HAP-1 (cell line): ENCODE measurements at places on chromosomes 7 and 10.

GRCh38 chr10:128526791-128527375, 400.7 kb upstream of the MKI67 start:
- DNase-seq, result no peak

GRCh38 chr7:151699928-151700319, 177.0 kb downstream of the PRKAG2 start:
- DNase-seq, result no peak

DNA sequence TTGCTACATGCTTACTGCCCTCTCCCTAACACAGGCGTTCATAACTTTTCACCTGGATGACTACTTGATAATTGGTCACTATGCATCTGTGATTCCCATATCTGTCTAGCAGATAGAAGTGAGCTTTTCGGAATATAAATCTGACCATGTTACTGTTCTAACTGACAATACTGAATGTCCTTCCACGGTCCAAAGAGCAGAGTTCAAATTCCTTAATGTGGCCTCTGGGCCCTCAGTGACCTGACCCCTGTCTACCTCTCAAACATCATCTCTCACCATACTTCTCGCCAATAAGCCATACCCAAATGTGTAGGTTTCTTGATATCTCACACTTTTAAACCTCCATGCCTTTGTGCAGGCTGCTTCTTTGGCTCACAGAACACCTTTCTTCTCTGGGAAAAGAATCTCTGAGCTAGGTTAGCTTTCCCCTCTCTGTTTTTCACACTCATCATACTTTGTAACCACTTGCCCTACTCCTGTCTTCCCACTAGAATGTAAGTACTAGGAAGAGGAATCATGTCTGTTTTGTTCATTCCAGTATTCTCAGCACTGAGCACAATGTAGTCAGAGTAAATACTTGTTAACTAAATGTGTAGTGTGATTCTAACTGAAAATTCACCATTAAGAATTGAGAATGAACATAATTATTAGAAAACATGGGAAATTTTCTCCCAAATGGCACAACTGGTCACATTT, 39.2 kb upstream of the LRRC17 start:
- no peak for DNase-seq

- DNase-seq, result no peak
Observed at GRCh38 chr10:33482486-33482885, 148.0 kb upstream of the NRP1 start.

DNA sequence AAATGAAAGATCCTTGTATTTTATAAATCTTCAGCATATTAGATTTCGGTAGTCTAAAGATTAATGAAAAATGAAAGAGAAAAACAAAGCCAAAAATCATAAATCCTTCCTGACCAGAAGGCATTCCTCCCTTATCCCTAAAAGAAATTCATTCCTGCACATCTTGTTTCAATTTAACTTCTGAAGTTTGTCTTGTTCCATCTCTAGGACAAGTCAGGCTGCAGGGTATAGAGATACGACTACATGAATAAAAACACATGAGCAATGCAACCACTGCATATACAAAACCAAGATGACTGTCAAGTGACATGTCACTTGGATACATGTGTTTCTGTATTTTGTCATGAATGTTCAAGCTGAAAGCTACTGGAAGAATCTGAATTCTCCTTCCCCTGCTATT, 214.9 kb downstream of the JAZF1 start:
- DNase-seq, result no peak

DNA sequence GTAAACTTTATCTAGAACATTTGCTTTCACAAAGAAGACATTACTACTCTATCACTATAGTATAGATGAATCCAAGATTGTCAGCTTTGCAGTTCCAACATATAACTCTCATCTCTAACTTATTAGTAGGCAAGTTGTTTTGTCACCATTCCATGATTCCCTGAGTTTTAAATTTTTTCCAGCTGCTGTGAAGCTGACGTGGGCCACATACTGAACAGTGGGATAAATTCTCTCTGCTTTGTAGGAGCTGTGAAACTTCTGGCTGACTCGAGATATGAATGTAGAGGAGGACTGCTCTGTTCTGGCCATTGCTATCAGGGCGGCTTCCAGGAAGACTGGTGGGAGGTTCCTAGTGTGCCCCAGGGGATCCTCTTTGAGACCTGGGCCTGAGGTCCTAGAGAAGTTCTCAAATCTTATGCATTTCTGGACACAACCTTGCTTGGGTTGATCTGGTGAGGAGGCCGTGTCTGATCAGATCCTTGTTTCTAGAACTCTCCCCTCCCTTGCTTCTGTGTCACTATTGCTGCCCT, 58.0 kb downstream of the LSMEM1 start:
- no peak for DNase-seq

GRCh38 chr10:96618653-96619052, 31.8 kb upstream of the TM9SF3 start:
- DNase-seq, result no peak

GRCh38 chr7:131021460-131021859, 287.5 kb upstream of the KLF14 start:
- DNase-seq, result no peak

DNA sequence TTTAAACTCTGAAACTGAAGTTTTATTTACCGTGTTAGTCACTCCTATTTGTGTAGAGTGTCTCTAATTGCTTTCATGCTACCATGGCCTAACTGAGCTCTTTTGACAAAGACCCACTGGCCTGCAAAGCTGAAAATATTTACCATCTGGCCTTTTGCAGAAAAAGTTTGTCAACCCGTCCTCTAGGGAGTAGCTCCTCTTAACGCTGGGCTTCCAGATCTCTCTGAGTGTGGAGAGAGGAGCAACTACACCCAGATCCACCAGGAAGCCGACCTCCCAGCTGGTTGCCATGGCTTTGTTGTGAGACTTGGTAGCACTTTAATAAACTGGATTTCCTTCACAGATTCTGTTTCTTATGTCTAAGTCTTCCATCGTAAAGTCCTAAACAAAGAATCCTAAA, 4.2 kb upstream of the C10orf71 start:
- DNase-seq, result no peak

GRCh38 chr10:60646966-60647796, 131.1 kb upstream of the CDK1 start:
- peak; percentile 67 for DNase-seq

GRCh38 chr10:93383562-93383981, 98.6 kb downstream of the MYOF start:
- DNase-seq, result no peak

DNA sequence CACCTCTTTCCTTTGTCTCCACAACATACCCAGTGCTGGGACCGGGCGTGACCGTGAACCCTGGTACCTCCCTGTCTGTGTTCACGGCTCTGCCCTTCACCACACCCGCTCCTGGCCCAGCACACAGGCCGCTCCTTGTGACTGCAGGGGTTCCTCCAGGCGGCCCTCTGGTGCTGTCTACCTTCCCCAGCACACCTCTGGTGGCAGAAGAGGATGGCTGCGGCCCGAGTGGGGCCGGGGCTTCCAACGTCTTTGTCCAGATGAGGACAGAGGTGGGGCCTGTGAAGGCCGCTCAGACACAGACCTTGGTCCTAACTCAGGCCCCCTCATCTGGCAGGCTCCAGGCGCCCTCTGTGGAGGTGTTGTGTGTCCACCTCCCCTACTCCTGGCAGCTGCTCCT, 55.4 kb upstream of the SGMS1 start:
- no peak for DNase-seq

GRCh38 chr10:85657476-85658113, 709.0 kb downstream of the GRID1 start:
- no peak for DNase-seq

DNA sequence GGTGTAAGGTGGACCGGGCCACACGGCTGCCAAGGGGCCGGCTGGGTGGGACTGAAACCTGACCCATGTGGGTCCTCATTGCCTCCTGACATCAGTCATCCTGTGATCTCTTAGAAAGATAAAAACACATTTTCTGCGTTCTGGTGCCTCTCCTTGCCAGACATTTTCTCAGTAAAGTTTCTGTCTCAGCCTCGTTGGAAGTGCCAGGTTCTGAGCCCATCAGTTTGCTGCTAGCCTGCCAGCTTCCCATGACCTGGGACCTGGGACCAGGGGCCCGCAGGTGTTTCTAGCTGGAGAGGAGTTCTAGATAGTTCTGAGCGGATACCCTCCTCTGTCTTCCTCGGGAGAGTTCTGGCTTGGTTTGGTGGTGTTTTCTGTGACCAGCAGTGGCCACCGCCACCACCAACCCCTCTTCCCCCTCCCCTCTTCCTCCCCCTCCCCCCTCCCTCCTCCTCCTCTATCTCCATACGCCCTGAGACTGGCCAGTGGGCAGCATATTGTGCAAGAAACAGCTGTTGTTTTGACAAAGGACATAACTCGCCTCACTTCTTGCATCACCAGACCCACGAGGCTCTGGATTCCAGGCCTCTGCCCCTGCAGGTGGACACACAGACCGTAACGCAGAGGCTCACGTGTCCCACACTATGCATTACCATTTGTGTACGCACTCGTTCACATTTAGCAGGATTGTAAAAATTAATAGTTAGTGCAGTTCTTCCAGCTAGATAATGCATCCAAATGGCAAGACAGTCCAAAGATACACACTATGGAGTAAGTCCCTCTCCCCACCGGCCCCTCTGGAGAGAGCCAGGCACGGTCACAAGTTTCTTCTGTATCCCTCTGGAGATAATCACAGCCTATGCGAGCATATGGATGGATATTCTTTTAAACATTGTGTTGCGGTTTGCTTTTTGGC, 94.6 kb downstream of the CUX1 start:
- no peak for DNase-seq

DNA sequence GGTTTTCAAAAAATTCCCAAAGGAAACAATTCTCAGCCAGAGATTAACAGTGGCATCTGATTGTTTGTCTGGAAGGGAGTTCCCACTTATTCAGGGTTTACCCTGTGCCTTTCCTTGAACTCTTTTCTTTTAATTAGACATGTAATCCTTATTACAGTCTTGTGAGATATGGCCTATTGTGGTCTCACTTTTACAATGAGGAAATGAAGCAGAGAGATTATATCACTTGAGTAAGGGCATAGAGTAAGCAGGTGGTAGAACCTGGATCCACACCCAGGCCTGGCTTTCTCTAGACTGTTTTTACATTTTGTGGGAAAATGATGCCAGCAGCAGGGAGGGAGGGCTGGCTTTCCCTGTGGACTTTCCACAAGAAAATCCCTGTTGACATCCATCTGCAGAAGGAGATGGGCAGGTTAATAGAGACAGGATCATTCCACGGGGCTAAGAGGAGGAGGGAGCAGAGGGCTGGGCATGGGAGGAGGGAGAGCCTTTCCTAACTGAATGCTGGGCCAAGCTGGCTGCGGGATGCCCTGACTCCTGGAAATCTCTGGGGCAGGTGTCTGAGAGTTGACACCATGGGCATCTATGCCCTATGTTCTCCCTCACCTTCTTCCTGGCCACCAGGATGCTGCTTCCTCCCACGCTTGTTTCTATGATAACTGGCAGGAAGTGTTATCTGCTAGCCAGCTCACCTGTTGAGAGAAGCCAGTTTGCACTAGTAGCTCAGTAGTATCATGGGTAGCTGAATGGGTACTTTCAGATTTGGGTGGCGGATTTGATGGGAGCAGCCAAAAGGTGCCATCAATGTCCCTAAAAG, 28.7 kb upstream of the ARHGAP22 start:
- DNase-seq, result no peak

DNA sequence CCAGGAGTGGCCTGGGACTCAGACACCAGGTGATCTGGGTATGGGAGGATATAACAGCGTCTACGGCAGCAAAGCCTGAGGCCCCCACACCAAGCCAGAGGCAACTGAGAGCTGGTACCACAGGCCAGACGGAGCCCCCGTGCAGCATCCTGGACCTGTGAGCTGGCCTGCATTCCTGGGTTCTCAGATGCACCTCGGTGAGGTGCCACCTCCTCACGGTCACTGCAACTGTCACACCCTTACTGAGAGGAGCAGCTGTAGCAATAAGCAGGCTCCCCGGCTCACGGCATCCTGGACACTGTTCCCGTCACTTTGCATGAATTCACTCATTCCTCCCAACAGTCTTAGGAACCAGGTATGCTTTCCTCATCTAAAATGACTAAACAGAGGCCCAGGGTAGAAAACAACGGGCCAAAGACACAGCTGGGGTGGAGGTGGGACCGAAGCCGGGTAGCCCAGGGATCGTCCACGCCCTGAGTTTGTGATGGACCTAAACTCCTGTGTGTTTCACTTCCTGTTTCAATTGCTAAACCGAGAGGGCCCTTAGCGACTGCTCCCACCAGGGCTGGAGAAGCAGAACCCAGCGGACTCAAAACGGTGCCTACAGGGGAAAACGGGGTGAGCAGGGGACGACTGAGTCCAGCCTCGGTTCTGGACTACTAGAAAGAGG, 98.7 kb downstream of the CTBP2 start:
- no peak for DNase-seq

DNA sequence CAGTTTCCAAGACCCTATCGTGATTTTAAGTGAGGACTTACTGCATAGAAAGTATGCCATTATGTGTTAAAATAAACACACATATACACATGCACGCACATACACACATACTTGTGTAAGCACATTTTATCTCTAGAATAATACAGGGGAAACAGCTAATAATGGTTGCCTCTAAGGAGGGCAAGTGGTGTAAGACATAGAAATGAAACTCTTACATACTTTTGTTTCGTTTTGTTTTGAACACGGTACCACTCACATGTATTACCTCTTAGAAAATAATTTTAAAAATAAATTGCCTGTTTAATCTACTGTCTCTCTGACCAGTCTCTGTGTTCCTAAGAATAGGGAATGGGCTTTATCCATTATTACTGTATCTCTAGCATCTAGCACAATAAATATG, 49.2 kb downstream of the HERPUD2 start:
- DNase-seq, result no peak
